ENCODE measurements at places on chromosomes 5 and 9.

DNA sequence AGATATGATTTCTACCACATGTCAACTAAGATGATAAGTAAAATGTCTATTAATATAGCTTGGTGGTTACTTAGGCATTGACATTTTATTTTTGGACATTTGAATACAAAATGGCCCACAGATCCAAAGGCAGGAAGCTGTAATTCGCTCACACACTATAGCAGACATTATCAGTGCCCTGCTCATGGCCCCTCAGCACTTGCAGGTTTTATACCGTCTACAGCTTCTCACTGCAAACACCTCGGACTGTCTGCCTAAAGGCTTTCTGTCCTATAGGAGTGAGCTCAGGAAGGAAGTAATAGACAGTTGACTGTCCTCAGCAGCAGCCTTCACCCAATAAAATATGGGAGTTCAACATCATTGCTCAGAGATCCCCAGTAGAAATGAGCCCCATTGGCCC, 140.8 kb upstream of the RASA1 start:
- no peak for DNase-seq

- DNase-seq, result no peak
Observed at GRCh38 chr5:124570285-124571035, 176.0 kb downstream of the ZNF608 start.

GRCh38 chr5:124880903-124881697, 134.7 kb upstream of the ZNF608 start:
- DNase-seq, result no peak

DNA sequence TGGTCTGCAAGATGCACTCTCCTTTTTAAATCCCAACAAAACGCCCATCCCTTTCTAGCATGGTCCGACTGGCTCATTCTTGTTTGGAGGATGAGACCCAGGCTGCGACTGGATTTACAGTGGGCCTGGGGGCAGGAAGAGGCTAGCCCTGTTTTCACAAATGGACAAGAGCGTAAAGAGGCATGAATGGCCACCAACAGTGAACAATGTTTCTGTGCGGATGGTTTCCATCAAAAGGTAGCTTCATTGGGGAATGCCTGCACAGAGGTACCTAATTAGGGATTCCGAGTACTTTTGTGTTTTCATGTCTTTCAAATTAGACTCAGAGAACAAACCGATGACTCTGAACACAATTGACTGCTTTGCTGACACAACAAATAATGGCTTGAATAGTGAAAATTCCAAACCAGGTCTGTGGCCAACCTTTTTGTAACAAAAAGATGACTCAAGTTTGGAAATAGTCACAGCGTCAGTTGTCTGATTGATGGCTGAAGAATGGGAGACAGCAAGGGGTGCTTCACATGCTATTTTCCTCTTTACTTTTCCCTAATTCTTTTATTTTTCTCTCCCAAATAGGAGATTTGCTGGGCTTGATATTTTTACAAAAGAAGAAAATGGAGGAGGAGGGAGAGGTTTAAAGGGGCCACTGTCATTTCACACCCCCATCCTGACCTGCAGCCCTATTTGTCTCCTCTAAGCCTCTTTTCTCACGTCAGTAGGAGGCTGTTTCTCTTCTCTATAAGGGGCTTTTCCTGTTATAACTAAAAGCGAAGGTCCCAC, 208.1 kb upstream of the S1PR3 start:
- no peak for DNase-seq

DNA sequence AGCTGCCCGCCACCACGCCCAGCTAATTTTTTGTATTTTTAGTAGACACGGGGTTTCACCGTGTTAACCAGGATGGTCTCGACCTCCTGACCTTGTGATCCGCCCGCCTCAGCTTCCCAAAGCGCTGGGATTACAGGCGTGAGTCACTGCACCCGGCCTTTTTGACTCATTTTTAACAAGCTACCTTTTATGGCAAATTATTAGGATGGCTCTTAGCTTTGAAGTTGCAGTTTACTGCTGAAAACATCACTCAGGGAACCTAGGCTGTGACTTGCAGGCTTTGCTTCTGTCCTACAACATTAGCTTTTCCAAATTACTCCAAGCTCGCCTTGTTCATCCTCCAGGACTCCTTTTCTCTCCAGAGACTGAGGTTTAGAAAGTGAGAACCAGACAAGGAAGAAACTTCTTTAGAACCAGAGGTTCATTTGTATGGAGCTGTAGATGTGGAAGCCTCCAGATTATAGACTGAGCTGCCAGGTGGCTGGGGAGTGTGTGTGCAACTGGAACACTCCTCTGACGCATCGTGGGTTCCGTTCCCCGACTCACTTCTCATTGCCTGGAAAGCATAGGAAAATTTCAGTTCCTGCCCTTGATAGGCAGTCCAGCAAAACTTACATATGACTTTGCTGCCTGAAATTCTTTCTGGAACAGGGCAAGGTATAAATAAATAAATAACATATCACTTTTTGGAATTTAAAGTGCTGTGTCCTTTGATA, 23.8 kb upstream of the SPTAN1 start:
- DNase-seq, result no peak

- no peak for DNase-seq
Observed at GRCh38 chr5:86557920-86558319, 59.8 kb upstream of the COX7C start.

- DNase-seq, result no peak
Observed at GRCh38 chr9:123718188-123718587, 211.7 kb downstream of the DENND1A start.

GRCh38 chr5:29130786-29131185, 2062.7 kb upstream of the CDH6 start:
- DNase-seq, result no peak

DNA sequence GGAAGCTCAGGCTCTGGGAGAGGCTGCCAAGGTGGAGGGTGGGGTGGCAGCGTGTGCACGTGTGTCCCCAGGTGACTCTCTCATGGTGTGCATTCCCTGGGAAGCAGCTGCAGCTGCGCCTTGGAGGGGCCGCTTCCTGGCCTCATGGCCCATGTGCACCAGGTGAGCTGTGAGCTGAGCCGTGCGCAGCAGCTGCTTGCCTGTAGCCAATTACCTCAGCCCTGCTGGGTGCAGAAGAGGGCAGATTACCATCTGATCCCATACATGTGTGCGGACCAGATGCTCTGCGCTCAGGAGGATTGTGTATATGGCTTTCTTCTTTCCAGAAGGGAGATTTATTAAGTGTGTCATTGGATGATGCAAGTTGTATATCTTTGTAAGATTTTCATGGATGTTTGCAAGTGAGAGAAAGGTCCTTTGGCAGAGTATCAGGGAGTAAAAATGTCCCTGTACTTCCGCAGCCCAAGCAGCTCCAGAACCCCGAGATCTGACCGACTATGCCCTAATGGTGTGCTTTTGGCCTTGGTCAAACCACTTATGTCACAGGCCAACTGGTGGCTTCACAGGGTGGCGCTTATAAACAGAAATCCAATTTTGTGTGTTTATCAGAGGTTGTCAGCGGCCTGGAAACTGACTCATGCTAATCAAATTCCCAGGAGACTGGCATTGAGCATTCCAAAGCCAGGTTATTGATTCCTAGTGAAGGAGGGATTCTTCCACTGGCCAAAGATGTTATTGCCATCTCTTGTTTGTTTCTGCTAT, 229.3 kb downstream of the GOLPH3 start:
- DNase-seq, result no peak

- DNase-seq, result no peak
Observed at GRCh38 chr5:91742550-91742949, 359.4 kb upstream of the ARRDC3 start.

- DNase-seq, result no peak
Observed at GRCh38 chr5:10702040-10702629, 58.9 kb downstream of the DAP start.

- DNase-seq, result no peak
Observed at GRCh38 chr9:131640438-131641137, 95.3 kb downstream of the PRRT1B start.

DNA sequence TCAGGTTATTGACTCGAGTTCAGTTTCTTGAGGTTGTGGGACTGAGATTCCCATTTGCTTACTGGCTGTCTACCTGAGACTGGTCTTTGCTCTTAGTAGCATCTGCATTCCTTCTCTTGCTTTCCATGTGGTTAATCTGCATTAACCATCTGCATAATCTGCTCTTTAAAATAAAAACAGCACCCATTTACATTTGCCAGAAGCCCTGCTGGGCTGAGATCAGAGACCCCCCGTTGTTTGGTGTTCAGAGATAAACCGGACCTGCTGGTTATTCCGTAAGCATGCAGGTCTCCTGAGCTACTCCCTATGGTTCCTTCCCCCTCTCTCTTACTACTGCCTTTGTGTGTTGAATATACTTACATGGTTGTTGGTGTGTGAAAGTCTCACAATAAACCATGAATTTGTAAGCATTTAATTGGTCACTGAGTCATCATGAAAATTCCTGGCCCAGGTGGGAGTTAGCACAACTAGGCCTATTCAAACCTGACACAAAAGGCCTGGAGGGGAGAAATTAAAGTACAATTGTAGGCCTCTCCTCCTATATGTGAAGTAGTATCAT, 396.7 kb downstream of the MRPS30 start:
- DNase-seq, result no peak

DNA sequence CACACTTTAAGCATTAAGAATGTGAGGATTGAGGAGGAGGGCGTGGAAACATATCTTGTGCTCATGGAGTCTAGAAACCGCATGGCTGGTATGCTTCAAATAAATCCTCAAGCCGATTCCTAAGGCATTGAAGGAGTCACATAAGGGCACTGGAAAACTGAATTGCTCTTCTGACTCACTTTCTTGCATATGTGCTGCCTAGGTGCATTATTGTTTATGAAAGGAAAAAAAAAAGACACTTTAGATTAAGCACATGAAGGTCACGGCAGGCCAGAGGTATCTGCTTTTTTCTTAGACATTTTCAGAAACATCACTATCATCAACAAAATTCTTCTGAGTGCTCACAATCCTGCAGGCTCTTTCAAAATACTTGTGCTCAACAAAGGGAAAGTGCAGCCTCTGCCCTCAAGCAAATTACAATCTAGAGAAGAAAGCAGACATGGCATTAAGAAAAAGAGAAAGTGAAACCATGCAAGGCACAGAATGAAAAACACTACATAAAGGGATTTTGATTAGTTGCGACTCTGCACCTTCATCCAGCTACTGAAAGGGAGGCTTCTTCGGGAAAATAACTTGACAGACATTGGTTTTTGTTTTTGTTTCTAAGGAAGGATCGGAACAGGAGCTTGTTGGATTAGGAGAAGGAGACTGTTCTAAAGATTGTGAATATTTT, 2117.6 kb downstream of the MAT2B start:
- DNase-seq, result no peak

DNA sequence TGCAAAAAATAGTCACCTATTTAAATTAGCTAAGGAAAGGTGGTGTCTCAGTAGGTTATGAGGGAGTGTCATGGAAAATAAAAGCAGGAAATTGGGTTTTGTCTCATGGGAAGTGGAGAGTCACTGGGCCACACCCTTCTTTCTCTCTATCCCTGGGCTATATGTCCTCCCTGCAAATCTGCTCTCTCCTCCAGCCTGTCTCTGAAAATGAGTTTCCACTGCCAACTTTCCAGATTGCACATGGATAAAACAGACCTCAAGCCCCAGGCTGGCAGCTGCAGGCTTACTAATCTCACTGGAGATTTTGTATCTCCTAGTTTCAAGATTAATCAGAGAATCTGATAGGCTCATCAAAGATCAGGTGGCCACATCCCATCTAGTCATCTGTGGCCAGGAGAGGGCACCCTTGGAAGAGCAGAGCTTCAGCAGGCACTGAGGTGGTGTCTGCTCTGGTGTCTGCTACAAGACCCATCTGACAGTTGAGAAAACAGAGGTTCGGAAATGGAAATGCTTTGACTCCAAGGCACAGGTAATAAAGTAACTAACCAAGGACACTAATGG, 178.9 kb downstream of the MSX2 start:
- no peak for DNase-seq

GRCh38 chr9:9560382-9561035, 1052.3 kb downstream of the PTPRD start:
- DNase-seq, result no peak

- no peak for DNase-seq
Observed at GRCh38 chr9:69170231-69170630, 3.8 kb upstream of the TJP2 start.

DNA sequence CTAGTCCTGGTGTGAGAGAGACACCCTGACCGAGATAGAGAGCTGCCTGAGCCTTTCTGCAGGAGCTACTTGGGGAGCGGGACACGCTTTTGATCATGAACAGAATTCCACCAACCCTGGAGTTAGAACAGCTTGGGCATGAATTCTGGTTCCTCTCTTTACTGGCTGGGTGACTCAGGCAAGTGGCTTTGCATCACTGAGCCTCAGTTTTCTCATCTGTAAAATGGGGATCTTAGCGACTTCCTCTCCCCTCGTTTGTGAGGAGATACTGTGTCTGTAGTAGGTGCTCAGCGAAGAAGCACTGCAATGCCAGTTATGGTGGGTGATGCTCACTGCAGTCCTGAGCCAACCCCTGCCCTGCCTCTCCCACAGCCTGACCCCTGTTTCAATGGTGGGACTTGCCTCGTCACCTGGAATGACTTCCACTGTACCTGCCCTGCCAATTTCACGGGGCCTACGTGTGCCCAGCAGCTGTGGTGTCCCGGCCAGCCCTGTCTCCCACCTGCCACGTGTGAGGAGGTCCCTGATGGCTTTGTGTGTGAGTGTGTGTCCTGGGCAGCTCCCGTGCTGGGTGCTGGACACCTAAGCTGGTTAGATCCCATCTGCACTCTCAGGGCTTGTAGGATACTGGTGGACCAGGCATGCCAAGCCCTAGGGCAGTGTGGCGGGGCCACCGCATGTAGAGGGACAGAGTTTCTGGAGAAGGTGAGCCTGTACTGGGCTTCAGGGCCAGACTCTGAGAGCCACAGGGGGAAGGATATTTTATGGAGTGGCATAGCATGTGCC, 16.0 kb downstream of the CRB2 start:
- peak; percentile 45 for DNase-seq

DNA sequence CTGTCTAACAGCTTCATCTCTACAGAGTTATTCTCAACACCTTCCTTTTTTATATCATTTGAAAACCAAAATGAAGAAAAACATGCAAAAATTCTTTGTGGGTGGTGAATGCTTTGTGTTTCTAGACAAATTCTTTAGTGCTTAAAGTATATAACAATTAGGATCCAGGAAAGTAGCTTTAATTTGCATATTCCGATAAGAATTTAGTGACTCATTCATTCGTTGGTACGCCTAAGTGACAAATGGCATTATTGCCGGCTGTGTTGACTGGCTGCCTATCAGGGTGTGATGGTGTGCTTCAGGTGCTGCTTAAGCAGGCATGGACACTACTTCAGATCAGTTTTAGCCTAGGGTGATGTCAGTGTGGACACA, 35.2 kb downstream of the LMNB1 start:
- DNase-seq, result no peak

- no peak for DNase-seq
Observed at GRCh38 chr5:1736889-1737711, 62.5 kb downstream of the MRPL36 start.

DNA sequence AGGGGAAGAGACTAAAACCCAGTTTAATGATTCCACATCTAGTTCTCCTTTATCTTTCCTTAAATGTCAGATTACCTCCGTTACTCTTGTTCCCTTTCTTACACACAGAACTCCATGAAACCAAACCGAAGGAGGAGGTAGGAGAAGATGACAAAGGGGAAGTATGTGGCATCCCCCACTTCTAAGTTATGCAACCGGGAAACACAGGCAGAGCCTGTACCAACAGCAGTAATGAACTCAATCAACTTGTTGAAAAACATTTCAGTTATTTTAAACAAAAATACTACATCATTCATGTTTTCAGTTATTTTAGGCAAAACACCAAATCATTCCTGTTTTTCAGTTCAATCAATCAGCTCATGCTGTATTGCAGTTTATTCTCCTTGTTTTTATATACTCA, 101.8 kb downstream of the PCSK1 start:
- DNase-seq, result no peak

Measured in left lung (tissue), 14 donors.